Chondrocyte (in vitro differentiated cells): ENCODE measurements at places on chromosomes 4 and X. TPM values are rescaled to one million over a fixed set of nuclear protein-coding genes. Genes with fewer than 3 reads are reported as not detected.

- peak; percentile 79 for DNase-seq
Measured at GRCh38 chr4:66575008-66575696, 904.9 kb upstream of the EPHA5 start.

The ENPEP gene
- 0.63 to 2.2 TPM (median 0.72 TPM) in 3 replicates for total RNA-seq

- no peak for DNase-seq
Measured at GRCh38 chr4:75633846-75634245, 3.5 kb upstream of the CDKL2 start.

The IQCM gene
- not detected in 3 replicates for total RNA-seq

- no peak for DNase-seq
Measured at GRCh38 chr4:155734951-155735350, 23.9 kb upstream of the GUCY1B1 start.

DNA sequence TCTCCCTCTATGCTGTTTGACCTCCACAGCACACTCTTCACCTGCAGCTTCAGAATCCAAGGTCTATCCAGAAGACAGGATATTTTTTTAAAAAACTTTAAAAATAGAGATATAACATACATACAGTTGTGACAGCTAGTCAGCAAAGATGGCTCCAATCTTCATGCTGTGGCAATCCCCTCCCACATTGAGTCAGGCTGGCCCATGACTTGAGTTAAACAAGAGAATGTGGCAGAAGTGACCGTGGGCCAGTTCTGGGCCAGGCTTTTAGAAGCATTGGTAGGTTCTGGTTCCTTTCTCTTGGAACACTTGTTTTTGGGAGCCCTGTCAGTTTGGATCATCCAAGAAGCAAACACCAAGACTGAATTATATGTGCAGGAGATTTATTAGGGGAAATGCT, 36.1 kb upstream of the REPS2 start:
- DNase-seq = no peak

DNA sequence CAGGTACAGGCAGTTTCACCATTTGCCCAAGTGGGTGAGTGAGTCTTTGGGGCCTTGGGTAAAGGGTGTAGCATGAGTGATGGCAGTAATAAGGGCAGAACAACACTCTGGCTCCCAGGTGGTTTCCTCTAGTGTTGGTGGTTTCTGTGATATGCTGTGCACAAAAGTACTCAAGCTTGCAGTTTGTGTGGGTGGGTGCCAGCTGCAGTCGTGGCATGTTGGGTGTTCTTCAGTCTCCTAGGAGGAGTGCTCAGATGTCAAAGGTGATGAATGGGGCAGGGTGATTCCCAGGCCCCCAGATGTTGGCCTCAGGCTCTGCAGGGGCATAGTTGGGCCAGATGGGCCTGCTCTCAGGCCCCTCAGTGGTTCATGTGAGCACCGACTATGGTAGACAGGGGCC, 166.1 kb upstream of the KLF8 start:
- no peak for DNase-seq

DNA sequence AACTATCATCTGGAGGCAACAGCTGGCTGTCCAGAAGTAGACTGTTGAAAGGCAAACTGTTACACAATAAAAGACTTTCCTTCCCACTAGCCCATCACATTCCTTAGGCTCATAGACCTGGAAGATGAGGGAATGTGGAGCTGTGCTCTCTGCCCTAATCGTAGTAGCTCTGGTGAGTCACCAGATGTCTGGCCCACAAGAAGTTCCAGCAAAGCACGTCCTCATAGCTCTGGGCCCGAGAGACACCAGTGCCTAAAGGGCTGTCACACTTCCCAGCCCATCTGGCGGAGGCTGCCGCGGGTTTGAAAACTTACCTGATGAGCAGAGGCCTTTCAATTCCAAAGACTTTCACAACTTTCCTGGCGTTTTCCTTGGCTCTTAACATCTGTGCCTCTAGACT, 81.7 kb upstream of the STOX2 start:
- no peak for DNase-seq

The AKAP4 gene
- total RNA-seq = not detected in 3 replicates

DNA sequence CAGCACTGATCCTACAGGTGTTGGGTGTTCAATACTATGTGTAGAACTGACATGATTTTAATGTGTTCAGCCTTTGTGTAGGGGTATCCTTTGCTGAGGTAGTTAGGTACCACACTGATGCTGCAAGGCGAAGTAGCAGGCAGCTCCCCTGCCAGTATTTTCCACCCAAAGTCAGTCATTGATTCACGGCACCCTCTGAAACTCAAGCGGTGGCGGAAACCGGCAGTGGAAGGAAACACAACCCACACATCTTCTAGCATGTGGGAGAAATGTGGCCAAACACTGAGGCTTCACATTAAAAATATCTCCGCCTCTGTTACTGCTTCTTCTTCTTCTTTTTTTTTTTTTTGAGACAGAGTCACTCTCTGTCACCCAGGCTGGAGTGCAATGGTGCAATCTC, 126.3 kb downstream of the AASDH start:
- DNase-seq = no peak

The MAGEA1 gene
- not detected in 3 replicates for total RNA-seq

The CCDC149 gene
- 12.9 to 21.5 TPM (median 21.4 TPM) in 3 replicates for total RNA-seq

DNA sequence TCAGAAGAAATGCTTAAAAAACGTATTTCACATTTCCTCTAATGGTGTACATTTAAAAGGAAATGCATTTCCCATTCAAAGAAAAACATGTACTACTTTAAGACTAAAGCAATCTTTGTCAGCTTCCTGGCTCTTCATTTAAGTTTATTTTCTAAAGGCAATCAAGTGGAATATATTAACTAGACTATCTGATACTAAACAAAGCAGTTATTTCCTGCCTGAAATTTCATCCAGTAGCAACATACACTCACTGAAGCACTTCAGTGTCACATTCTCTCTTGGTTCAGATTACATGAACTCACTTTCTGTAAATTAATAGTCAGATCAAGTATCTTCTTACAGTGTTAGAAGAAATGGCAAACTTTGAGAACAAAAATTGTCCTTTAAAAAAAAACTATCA, 42.5 kb downstream of the LRBA start:
- no peak for DNase-seq

The GUCY1B1 gene
- 13.7 to 21.5 TPM (median 20.5 TPM) in 3 replicates for total RNA-seq

The TMPRSS11F gene
- not detected in 3 replicates for total RNA-seq

- DNase-seq = no peak
Measured at GRCh38 chrX:13167481-13168231, 123.2 kb upstream of the FAM9C start.

The PDE5A gene
- total RNA-seq = 7.0 to 21.8 TPM (median 17.0 TPM) in 3 replicates

The NPNT gene
- 2.7 to 3.2 TPM (median 2.8 TPM) in 3 replicates for total RNA-seq

- no peak for DNase-seq
Measured at GRCh38 chr4:123977641-123978081, 581.1 kb downstream of the SPRY1 start.

- DNase-seq = no peak
Measured at GRCh38 chrX:9071031-9071650, 37.2 kb upstream of the FAM9B start.

GRCh38 chrX:19513383-19513782, 1.9 kb downstream of the MAP3K15 start:
- no peak for DNase-seq

- DNase-seq = no peak
Measured at GRCh38 chr4:17712166-17712565, 69.3 kb downstream of the FAM184B start.

GRCh38 chr4:93466446-93466845, 362.1 kb upstream of the ATOH1 start:
- DNase-seq = no peak

DNA sequence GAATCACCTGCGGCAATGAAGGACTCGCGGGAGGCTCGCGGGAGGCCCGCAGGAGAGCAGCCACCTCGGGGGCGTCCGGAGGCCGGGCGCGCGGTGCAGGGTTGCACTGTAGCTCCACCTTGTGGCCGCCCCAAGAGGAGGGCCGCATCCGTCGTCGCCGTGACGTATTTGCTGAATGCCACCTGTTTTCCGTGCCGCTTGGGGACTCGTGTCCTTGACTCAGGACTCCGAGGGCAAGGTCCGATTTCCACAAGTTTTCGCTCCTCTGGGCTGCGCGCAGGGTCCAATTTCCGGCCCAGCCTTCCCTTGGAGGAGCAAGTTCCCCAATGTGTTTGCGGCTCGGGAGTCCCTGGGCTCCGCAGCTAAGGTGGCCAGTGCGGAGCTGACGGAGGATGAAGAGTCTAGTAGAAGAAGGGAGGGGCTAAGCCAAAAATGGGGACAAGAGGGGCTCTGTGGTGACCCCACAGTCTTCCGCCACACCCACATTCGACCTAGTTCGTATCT, 10.7 kb upstream of the DLG3 start:
- no peak for DNase-seq

DNA sequence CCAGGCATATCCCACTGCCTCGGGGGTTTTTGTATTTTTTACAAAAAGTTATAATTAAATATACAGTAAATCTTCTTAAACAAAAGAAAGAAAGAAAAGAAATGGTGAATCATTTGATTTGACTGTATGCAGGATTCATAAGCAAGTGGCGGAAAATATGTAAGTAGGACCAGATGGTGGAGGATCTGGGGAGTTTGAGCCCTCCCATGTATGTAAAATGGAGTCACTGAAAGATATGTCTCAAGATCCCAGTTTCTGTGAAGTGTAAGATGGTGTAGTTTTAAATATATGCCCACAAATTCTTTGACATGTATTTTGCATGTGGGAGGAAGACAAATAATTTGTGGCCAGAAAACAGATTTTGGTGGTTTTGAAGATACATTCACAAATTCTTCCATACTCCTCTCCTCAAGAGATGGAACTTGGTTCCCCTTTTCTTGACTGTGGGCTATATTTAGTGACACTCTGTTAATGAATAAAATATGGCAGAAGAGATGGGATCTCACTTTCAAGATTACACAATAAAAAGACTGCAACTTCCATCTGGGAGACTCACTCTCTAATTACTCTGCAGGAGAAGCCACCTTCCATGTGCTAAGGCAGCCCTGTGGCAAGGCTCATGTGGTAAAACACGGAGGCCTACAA, 133.6 kb upstream of the S100G start:
- DNase-seq = no peak

- no peak for DNase-seq
Measured at GRCh38 chrX:1249101-1249887, 19.3 kb upstream of the CSF2RA start.

GRCh38 chr4:60656171-60656570, 544.0 kb upstream of the ADGRL3 start:
- no peak for DNase-seq

GRCh38 chr4:172270397-172270796, 457.2 kb downstream of the GALNTL6 start:
- DNase-seq = no peak

DNA sequence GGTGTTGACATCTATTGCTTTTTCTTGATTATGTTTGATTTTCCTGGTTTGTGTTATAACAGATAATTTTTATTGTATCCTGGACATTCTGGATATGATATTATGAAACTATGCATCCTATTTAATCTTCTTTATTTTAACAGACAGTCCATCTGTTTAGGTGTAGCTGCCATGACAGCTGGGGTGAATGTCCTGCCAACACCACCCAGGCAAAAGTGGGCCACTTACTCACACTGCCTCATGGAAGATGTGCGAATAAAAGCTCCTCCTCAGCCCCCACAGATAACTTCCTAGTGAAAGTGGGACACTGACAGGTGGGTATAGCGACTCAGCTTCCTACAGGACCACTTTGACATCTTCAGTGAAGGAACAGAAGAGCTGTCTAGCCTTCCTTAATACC, 18.4 kb upstream of the CNKSR2 start:
- no peak for DNase-seq
